ENCODE measurements at places on chromosomes 7 and 10.

DNA sequence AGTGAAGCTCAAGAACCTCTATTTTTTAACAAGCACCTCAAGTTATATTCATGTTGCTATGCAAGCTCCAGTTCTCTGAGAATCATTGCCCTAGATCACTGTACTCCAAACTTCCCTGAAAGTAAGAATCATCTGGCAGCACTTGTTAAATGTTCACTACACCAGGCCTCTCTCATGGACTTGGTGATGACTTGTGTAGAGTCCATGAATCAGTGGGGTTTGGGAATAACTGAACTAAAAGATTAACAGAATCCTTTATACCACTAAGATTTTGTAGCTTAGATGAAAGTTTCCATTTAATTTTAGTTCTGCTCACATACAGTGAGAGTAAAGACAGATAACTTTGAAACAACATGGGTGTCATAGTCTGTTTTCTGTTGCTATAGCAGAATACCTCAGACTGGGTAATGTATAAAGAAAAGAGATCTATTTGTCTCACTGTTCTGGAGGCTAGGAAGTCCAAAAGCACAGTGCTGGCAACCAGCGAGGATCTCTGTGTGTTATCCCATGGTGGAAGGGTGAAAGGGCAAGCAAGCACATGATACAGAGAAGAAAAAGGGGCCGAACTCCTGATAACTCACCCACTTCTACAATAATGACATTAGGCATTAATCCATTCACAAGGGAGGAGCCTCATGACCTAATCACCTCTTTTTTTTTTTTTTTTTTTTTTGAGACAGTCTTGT is 27.9 kb upstream of the AOAH start:
- DNase-seq: no peak

- DNase-seq: no peak
Measured at GRCh38 chr7:46756256-46756655, 825.7 kb downstream of the TNS3 start.

DNA sequence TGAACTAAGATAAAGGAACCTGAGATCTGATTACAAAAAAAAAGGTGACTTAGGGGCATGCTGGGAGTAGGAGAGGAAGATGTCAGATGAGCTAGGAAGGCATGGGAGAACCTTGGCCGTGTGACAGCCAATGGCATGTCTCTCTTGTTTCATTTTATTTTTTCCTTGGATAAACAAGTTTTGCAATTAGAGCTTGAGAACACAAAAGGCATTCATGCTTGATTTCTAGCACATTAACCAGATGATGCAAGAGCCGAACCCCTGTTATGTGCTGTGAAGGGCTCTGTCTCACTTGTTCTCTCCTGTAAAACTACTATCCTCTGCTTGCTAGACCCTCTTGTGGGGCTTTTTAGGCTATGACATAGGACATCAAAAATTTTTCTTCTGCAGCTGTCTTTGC is 134.3 kb upstream of the ASAH2 start:
- DNase-seq: no peak

GRCh38 chr10:80272793-80273522 is 16.5 kb downstream of the MAT1A start:
- DNase-seq: no peak

GRCh38 chr7:4602905-4603842 is 78.9 kb upstream of the FOXK1 start:
- DNase-seq: no peak

DNA sequence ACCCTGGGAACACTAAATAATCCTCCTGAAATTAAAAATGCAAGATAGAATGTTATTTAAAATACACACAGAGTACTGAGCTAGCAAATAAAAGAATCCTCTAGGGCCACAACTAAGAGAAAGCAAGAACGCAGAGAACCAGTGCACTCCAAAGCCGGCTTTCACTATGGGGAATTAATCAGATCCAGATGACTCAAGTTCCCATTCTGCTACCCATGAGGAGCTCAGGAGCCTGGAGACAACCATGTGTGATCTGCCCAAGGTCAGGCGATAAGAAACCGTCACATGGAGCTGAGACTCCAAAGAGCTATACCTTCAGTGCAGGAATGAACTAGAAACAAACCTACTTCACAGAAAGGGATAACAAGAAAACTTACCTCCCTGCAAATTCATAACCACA is 19.5 kb upstream of the CYREN start:
- no peak for DNase-seq

GRCh38 chr7:45573204-45573603 is 964 bp upstream of the ADCY1 start:
- no peak for DNase-seq

DNA sequence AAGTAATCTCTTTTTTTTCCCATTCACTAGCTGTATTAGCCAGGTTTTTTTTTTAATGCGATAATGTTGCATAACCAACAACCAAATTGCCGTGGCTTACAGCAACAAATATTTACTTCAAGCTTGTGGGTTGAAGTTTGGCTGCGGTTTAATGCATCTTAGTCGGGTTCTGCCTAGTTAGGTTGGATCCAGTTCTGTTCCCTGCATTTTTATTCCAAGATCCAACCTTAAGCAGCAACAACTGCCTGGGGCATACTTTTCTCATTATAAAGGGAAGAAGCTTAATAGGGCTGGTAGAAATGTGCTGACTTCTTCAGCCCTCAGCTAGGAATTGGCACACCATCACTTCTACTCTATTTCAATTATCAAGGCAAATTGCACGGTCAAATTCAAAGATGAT is 1115.5 kb upstream of the AUTS2 start:
- DNase-seq: no peak

DNA sequence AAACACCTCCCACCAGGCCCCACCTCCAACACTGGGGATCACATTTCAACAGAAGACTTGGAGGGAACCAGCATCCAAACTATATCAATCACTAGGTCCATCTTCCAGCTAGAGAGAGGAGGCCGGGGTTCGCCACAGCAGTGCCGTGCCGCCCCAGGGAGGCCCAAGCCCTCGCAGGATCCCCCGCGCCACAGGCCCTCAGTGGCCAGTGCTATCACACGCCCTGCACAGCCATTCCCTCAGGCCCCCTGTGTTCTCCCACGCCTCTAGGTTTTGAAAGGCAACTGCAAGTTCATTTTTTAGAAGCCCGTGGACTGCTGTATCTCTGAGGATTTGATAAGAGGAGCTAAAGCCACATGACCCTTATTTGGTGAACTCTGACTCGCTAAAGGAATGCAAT is 136.4 kb downstream of the OAT start:
- DNase-seq: no peak

DNA sequence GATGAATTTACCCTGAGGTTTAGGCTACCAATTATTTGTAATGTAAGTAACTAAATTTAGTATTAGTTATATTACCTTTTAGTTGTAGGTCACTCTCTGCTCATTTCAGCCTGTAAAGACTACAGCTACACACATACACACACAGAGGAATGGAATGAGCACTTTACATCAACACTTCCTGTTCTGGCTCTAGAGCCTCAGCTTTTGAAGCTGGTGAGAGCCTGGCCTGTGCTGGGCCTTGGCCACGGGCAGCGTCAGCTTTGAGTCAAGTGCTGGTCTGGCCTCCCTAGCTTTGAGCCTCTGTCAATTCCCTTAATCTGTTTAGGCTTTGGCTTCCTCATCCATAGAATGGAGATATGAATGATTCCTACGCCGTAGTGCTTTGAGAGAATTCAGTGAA is 141.7 kb downstream of the EGFR start:
- DNase-seq: no peak

DNA sequence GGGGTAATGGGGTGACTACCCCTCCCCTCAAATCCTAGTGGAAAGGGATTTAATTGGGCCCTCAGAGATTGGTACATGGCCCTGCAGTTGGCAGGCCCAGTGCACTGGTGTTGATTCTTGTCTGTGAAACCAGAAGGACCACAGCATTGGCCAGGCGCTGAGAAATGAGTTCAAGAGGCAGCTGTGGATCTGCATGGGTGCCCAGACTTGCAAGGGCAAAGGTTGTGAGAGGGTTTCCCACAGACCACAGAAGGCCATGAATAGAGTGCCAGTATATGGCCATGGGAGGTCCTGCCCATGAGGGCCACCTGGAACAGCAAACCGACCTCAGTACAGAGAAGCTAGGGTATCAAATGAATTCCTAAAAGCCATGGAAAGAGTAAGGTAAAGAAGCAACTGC is 32.9 kb downstream of the TMEM168 start:
- DNase-seq: no peak

DNA sequence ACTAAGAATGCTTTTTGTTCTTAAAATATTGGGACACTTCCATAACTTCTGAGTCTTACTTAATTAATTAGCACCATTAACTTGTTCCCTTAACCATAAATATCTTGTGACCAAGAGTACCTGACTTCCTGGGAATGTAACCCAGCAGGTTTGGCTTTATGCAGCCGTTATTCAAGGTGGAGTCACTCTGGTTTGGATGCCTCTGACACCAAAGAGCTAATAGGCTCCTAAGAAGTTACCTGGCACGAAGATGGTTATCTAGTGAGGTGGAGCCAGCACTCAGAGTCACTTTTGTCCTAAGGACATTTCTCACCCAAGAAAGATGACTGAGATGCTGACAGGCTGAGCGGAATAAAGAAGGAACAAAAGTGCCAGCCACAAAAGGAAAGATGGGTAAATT is 172.3 kb downstream of the C1GALT1 start:
- DNase-seq: no peak

- DNase-seq: no peak
Measured at GRCh38 chr7:55912748-55913158, 25.5 kb downstream of the ZNF713 start.

DNA sequence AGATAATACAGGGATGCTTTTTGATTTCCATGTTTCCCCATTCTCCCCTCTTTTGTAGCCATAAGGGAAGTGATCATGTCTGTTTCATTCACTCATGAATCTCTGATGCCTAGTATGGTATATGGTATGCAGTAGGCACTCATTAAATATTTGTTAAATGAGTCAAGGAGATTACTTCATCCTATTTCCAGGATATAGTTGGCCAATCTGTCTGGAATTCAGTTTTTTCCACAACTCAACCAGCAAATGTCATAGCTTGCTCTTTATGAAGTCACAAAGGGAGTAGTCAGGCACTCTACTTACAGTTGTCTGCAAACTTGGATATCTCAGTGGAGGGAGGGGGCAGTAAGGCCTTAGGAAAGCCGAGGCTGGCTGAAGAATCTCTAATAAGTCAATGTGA is 853.6 kb downstream of the LRMDA start:
- no peak for DNase-seq

DNA sequence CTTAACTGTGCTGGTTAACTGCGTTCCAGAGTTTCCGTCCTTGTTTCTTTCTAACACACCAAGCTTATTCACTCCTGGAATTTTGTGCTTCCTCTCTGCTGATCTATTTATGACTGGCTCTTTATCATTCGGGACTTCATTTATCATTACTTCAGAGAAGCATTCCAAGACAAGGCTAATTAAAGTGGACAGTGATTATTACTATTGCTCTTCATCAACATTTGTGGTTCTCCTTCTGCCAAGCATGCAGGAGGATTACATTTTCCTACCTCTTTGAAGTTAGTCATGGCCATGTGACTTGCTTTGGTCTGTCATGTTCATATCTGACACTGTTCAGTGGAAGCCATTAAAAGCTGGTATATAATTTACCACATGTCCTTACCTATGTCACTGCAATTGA is 172.4 kb upstream of the AGR3 start:
- no peak for DNase-seq

- DNase-seq: no peak
Measured at GRCh38 chr10:66926841-66927240, 1.0 kb downstream of the LRRTM3 start.

DNA sequence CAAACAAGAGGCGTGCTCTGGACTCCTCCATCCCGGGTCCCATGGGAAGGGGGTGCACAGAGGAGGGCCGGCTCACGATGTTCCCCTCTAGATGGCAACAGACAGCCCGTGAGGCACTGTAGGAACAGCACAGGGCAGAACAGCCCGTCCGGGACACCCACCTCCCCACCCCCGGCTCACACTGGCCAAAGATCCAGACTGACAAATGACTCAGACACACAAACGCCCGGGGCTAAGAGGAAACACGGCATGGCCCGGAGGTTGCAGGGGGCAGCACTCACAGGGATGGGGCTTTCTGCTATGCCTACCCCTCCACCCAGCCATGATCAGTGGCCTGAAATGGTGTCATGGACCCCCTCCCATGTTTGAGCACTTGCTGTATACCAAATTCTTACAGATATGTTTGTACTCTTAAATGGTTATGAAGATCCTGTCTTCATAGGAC is 4.9 kb upstream of the ELN start:
- DNase-seq: no peak

- no peak for DNase-seq
Measured at GRCh38 chr10:62671104-62671503, 133.4 kb upstream of the ADO start.
